Osteoblast (primary cell): ENCODE measurements at places on chromosomes 3 and 15.

DNA sequence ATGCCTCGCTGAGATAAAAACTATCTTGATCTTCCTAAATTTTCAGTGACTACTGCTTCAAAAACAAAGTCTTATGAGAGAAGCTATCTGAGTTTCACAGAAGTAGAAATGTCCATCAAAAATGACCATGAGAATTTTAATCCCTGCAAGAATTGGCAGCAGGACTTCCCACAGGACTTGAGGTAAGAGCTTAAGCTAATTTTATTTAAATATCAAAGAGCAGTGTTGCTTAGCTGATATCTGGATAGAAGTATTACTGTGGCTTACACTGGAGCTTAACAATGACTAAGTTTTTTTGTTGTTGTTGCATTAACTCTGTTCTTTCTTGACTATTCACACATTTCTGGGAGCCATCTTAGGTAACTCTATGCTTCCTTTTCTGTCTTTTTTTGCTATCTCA lies 60.8 kb upstream of the EPHA3 start:
- peak; percentile 17 for DNase-seq

DNA sequence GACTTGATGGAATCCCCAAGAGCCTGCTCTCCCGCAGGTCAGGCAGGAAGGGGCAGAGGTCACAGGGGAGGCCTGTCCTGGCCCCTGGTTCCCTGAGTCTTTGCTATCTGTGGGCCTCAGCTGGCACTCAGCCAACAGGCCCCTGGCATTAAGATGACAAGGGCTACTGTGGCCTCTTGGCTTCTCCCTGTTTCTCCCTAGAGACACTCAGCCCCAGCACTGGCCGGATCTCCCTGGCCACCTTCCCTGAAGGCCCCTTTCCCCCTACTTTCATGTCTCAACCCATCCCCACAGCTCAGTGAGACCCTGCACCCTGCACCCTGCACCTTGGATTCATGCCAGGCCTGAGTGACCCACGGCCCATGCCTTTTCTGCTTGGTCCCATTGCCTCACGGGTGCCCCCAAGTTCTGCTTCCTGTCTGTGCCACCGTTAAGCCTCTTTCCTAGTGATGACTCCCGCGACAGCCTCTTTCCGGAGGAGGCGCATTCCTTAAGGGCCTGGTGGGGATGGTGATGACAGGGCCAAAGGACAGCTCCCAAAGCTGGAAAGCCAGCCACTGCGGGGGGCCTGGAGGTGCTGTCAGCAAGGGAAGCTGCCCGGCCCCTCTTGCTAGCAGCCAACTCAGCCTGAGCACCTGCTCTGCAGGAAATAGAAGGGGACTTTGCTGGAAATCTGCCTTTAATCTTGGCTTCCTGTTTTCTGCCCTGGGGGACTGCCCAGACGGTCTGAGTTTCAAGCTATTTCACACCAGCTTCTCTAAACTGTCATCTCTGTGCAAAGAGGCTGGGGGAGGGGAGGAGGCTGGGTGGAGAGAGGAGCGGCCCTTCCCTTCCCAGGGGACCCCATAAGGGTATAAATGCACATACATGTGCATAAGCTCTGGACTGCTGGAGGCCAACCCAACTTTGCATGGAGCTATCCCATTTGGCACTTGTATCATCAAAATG lies 4.8 kb upstream of the CSK start:
- DNase-seq = peak; percentile 46

DNA sequence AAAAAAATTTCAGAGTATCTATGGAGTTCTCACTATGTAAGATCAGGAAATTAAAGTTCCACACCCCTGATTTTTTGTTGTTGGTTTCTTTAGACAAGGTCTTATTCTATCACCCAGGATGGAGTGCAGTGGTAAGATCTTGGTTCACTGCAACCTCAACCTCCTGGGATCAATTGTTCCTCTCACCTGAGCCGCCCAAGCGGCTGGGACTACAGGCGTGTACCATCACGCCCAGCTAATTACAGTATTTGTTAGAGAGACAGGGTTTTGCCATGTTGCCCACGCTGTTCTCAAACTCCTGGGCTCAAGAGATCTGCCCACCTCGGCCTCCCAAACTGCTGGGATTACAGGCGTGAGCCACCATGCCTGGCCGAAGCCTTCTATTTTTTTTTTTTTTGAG lies 12.4 kb downstream of the QRICH1 start:
- DNase-seq = no peak

DNA sequence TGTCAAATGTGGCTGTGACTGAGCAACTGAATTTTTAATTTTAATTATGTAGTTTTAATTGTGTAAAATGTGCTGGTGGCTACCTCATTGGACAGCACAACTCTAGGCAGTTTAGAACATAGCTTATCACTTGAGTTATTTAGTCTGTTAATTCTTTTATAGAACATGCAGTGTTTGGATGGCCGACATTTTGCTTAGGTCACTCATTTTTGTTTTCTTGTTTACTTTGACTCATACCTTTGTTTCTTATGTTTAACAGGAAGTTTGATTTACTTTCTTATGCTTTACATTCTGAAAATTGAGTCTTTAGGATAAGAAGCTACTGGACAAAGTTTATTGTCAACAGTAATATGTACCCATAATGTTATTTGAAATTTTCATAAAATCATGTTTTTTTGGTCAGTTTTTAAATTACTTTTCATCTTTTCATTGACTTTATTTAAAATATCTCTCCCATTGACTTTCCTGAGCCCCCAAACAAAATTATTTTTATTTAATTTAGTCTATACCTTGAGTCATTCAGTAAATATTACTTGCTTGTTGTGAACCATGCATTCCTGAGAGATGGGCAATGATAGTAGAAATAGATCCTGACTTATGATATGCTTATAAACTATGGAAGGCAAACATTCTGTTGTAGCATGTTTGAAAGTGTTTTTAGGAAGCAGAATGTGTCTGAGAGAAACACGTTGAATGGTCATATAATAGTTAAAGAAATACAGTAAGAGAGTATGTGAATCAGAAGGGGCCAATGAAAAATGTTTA lies 60.6 kb downstream of the TCF12 start:
- peak; percentile 4 for DNase-seq

DNA sequence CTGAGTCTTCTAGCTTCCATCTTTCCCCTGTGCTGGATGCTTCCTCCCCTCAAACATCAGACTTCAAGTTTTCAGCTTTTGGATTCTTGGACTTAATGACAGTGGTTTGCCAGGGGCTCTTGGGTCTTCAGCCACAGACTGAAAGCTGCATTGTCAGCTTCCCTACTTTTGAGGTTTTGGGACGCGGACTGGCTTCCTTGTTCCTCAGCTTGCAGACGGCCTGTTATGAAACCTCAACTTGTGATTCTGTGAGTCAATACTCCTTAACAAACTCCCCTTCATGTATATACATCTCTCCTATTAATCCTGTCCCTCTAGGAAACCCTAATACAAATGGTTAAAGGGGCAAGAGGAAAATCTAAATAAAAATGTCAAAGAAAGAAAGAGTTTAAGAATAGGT lies 100.1 kb downstream of the ABI3BP start:
- no peak for DNase-seq

DNA sequence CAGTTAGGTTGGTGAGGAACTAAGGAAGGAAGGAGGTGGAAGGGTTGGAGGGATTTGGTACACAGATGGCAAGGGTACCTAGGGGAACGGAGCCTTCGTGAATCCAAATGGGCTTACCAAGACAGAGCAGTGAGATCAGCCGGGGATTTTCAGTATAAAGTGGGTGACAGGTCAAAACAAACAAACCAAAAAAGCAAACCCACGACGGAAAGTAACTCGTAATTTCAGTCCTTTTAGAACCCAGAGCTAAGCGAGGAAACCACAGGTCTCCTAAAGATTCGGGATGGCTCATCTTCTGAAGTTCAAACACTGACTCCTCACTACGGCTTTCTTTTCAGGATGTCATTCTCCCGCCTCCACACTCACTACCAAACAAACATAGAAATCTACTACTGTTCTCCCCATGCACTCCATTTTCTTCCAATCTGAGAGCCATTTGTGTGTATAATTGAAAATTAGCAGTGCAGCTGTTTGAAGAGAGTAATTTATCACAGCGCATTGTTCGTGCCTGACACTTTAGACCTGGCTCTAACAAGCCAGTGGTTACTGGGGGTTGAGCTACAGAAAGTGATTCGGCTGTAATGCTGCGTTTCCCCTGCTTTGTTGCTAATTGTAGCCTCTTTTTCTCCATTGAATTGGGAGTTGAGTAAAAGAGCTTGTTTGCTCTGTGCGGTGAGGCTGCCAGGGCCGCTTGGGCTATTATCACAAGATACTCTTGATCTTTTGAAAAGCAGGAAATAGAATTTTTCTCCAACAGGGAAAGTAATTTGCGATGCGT lies 64.7 kb upstream of the CCDC39 start:
- no peak for DNase-seq

DNA sequence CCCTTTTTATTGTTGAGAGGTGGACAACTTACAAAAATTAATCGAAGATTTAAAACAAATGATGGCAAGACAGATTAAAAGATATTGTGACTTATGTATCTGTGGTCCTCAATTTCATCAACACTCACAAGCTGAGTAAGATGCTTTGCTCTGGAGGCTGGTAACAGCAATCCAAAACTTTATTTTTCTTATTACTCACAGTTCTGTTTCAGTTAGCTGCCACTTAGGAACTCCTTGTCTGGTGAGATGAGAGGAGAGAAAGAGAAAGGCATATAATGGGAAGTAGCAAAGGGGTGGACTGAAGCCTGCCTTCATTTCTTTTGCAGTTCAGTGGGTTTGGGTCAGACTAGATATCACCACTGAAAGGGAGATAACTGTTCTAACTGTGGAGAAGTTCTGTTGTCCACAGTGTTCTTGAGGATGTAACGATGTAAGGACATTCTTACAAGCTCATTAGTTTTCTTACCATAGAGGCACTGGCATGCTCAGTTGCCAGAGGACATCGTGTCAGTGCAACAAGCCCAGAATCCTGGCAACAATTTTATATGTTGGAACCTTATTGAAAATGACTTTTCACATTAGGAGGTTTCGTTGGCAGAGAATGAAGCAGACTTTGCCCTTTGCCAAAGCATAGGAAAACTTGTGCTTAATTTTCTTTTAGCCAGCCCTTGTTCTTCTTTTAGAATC lies 93.6 kb downstream of the PLCL2 start:
- peak; percentile 95 for DNase-seq

- no peak for DNase-seq
These were observed 213.4 kb upstream of the PEX5L start for GRCh38 chr3:180250172-180250571.

- DNase-seq = no peak
These were observed 1.5 kb downstream of the GLB1 start for GRCh38 chr3:33095436-33095835.

DNA sequence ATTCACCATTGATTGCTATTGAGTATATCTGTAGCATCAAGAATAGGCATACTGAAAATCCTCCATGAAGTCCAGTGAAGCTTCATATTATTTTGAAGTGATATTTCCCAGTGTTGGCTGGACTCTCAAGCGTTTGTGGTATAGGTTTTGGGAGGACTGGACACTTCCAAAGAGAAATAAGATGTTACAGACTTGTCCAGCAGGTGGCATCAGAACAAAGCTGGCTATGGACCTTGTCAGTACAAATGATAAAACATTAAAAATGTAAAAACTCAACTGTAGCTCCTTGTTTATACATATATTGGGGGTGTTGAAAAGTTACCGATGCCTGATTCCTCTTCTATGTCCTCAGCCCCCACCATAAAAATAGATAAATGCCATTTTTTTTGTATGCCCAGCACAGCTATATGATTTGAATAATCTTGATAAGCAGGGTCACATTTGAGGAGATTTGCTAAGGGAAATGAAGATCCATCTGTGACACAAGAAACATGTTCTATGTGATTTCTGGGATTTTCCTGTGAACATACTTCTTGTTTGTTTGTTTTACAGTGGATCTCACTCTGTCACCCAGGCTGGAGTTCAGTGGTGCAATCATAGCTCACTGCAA lies 54.5 kb upstream of the GOLGA6B start:
- peak; percentile 73 for DNase-seq

GRCh38 chr3:19432669-19433068 lies 284.4 kb downstream of the KCNH8 start:
- DNase-seq = no peak

- no peak for DNase-seq
These were observed 69.2 kb downstream of the DAPK2 start for GRCh38 chr15:63977119-63977518.

DNA sequence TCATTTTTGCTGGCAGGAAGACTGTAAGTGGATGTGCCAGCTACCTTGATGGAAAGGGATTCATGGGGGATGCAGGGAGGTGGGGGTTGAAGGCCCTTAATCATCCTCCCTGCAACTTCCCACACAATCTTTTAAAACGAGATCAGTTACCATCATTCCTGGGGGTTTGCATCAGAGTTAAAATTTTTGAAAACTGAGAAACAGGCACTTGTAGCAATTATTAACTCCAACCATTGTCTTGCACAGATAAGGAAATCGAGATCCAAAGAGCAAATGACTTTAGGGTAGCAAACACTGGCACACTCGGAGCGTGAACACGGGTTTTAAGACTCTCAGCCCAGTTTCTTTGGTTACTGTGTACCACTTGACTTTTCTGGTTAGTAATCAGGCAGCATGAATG lies 41.9 kb downstream of the GPD1L start:
- no peak for DNase-seq

GRCh38 chr3:194756791-194757325 lies 71.2 kb downstream of the FAM43A start:
- no peak for DNase-seq

DNA sequence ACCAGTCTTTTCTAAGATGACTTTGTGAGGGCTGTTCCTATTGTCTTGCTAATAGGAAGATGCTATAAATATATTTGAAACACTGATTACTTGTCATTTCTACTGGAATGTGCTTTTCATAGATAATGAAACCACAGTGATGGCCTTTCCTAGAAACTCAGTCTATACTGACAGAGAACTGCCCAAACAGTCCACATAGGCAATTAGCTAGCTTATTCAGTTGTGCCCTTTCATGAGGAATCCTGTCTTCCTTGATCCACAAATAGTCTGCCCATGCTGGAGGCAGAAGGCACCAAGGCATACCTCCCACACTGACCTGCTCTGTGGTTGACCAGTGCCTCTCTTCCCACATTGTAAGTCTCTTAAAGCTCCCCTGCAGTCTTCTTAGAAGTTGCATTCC lies 135.9 kb downstream of the CMSS1 start:
- no peak for DNase-seq

DNA sequence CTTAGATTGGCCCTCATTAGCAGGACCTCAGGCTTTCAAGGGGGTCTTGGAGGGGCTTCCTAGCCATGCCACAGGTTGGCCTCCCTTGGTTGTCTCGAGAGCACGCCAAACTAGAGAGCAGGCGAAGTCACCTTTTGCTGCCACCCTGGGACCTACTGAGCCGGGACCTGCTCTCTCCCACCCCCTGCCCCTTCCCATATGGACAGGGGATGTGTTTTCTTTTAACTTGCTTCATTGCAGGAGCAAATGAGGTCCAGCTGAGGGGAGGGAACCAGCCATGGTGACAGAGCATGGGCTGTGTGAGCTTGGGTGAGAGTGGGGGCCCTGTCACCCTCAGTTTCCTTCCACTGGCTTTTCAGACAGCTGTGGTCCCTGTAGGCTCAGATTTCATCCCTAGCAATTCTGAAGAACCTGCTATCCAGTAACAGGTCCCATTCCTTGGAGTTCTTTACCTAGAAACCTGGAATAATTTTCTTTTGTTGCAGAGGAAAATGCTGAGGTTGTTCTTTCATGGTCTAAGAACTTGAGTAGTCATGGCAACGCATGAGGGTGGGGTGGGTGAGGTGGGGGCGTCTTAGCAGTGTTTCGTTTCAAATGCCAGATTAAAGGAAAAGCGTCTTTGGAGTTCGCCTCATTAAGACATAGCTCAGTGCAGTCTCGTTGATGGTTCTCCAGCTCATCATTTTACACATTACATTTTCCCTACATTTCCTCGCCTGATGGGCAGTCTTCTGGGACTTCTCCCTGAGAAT lies 20.1 kb upstream of the MAGEF1 start:
- no peak for DNase-seq
